Fibroblast of skin of scalp (primary cell): ENCODE measurements at places on chromosomes 4 and X.

DNA sequence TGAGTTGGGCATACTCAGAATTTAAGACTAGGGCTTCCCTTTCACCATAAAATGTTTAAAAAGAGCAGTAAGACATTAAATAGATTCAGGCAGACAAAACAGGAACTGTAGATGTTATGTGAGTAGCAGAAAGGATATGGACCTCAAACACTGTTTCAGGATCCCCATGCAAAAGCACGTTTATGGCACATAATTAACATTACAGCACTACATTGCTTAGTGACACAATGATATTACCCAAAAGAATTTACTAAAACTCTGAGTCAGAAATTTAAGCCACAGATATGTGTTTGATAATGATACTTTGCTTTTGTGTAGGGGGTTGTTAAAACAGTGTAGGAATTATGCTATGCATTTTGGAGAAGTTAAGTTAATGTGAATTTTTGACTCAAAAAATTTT lies 266.3 kb downstream of the PDGFC start:
- peak; percentile 82 for DNase-seq

DNA sequence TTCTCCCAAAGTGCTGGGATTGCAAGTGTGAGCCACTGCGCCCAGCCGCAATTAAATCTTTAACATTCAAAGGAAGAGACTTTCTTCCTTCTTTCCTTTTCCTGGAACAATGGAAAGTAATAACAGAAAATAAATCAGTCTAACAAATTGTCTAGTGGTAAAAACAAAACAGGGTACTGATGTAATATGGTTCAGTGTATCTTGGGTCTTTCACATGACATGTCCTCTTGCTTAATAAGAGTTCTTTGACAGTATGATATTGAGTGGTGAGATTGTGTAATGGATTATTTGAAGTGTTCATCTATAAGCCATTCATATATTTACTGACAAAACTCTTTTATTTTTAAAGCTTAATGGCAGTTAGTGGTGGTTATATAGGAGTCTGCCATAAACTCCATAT lies 256.6 kb downstream of the SPRY1 start:
- DNase-seq, result no peak

DNA sequence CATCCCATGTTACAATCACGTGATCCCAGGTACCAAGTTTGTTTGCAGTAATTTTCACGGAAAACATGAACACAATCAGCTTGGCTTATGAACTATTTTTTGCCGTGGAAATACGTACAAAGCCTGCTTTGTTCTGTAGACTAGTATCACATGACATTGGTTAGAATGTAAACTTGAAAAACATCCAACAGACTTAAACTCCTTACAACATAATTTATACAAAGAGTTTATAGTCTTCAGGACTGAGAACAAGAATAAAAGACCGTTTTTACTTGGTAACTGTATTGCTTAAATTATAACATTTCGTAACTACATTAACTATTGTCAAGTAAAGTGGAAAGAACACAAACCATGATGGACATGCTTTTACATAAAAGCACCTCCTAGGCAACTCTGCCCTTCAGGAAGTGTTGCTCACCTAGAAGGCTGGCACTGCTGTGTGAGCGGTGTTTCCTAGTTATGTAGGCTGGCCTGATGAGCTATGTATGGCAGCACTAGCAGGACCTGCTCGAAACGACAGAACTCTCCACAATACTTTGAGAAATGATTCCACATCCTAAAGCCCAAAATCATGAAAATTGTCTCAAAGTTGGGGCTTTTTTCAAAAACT lies 41.8 kb upstream of the WDR1 start:
- DNase-seq, result no peak

- DNase-seq, result no peak
Observed at GRCh38 chrX:46308110-46308509, 237.1 kb downstream of the ZNF674 start.

GRCh38 chr4:56818797-56819196 lies 2.7 kb downstream of the SPINK2 start:
- no peak for DNase-seq

GRCh38 chr4:86557526-86557925 lies 36.6 kb upstream of the PTPN13 start:
- DNase-seq, result peak; percentile 30

- no peak for DNase-seq
Observed at GRCh38 chr4:7747062-7747385, 192.6 kb downstream of the AFAP1 start.

DNA sequence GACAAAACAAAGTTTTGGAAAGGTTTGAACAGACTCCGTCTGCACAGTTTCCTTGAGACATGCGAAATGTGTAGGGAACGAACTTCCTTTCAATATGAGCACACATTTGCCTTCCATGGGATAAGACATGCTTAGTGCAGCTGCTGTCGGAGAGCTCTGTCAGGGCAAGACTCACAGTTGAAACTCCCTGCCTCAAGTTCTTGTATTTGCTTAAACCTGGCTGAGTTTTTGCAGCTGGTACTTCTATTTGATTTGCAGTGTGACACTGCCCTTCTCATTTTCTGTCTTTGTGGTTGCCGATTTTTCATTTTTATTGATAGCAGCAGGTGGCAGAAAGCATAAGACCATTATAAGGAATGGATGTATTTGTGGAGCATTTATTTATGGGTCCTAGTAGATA lies 18.2 kb upstream of the RHOH start:
- no peak for DNase-seq

- peak; percentile 94 for DNase-seq
Observed at GRCh38 chr4:109072595-109072994, 229.9 kb downstream of the COL25A1 start.

DNA sequence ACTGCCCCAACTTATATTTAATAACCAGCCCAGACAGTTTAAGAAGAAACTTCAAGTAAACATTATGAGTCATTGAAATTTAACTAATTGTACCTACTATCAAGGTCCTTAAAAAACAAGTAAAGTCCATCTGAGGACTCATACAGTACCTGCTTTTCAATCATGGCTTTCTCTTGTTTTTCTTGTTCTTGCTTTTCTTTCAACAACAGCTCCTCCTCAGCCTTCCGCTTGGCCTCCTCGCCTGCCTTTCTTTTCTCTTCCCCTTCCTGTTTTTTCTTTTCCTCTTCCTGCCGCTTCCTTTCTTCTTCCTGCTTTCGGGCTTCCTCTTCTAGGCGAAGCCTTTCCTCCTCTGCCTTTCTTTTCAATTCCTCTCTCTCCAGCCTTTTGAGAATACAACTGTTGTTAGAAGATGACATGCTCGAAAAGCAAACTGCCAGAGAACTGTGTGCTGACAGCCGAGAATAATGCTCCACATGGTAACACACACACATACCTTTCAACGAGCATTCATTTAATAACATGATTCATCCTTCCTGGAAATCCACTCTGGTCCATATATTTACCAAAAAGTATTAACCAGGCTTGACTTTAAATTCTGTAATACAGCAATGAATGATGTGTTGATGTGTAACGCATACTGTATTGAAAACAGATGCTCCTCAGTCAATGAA lies 25.2 kb upstream of the BCLAF3 start:
- DNase-seq, result peak; percentile 70

GRCh38 chr4:53274609-53275268 lies 91.1 kb downstream of the SCFD2 start:
- no peak for DNase-seq

DNA sequence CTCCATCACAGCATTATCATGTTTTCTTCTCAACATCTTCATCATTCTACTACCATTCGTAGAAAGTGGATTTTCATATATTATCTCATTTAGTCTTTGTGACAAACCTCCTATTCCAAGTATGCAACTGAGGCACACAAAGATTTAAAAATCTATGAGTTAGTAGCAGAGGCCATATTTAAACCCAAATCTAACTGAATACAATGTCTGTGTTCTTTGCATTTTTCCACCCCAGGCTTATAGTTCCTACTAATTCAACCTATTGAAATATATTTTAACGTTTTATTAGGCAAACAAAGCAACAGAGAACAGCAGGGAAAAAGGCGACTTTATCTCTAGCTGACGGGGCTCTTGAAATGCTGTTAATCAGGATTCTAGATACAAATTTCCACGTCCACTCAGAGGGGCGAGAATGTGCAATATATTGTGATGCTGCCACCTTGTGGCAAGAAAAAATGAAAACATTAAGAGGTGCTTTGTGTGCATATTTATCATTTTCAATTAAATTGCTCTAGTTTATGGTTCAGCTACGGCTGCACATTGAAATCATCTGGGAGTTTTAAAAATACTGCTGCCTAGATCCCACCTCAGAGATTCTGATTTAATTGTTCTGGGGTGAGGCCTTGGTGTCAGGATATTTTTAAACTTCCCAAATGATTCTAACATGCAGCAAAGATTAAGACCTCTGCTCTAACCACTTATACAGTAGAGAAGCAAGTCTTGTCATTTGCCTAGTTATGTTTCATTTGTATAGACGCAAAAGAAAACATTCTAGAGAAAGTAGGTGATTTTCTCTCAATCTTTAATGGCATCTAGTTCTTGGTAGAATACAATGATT lies 315.9 kb downstream of the MAPK10 start:
- DNase-seq, result peak; percentile 73

- DNase-seq, result peak; percentile 31
Observed at GRCh38 chr4:77190053-77190452, 33.0 kb downstream of the CCNG2 start.

GRCh38 chr4:124711471-124712371 lies 811 bp downstream of the ANKRD50 start:
- peak; percentile 71 for DNase-seq

DNA sequence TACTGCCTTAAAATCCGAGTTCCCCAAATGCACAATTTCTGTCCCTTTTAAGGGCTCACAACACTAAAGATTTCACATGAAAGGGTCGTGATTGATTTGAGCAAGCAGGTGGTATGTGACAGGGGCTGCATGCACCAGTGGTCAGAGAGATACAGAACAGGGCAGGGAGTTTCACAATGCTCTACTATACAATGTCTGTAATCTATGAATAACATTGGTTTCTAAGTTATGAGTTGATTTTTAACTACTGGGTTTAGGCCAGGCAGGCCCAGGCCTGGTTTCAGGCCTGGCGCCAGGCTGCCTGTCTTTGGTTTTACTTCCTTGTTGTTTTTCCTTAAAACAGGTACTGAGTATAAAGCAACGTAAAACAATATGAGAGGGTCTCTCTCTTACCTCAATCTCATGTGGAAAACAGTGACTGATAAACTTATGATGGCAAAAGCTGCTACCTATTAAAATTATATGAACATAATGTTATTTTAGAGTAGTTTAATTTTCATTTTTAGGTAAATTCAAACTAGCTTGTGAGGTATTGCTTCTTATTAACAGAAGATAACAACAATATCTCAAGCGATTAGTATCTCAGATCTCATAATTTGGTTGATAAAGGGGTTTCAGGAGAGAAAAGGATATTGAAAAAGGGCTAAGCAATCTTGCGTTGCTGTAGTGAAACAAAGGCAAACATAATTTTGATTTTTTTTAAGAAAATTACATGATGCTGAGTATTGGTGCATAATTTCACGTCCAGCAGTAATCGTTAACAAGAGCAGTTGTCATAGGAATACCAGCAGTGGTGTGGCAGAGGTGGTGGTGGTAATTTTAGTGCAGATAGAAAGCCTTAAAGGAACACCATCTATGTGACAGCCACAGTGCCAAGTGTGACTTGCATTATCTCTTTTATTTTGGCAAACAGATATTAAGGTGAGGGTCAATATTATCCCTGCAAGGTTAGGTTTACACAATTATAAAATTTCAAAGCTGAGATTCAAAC lies 944.4 kb upstream of the GRID2 start:
- no peak for DNase-seq

- DNase-seq, result no peak
Observed at GRCh38 chr4:103400405-103400804, 202.3 kb upstream of the CENPE start.

GRCh38 chrX:129933700-129934099 lies 27.7 kb downstream of the UTP14A start:
- DNase-seq, result no peak

- peak; percentile 64 for DNase-seq
Observed at GRCh38 chrX:16839219-16839851, 30.8 kb downstream of the RBBP7 start.

GRCh38 chr4:71453531-71453930 lies 114.7 kb downstream of the SLC4A4 start:
- no peak for DNase-seq

DNA sequence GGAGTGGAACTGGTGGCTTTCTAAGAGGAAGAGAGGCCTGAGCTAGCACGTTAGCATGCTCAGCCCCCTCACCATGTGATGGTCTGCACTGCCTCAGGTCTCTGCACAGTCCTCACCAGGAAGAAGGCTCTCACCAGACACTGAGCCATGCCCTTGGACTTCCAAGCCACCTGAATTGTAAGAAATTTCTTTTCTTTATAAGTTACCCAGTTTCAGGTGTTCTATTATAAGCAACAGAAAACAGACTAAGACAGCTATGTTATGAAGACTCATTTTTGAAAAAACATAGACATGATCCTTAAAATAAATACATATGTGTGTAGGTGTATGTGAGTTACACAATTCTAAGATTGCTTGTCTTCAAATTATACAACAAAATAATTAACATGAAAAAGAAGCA lies 74.7 kb downstream of the CEP44 start:
- DNase-seq, result no peak

DNA sequence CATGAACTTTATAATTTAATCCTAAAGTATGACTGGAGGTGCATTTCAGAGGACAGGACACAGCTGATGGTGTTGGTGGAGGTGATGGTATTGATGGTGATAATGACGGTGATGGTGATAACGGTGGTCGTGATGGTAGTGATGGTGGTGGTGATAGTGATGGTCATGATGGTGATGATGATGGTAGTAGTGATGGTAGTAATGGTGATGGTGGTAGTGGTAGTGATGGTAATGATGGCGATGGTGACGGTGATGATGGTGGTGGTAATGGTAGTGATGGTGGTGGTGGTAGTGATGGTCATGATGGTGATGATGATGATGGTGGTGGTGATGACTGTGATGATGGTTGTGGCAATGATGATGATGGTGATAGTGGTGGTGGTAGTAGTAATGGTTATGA lies 40.4 kb downstream of the SLC2A9 start:
- DNase-seq, result no peak

- peak; percentile 64 for DNase-seq
Observed at GRCh38 chr4:127732623-127733328, 2.6 kb downstream of the SLC25A31 start.

- no peak for DNase-seq
Observed at GRCh38 chrX:50769389-50770063, 44.5 kb downstream of the SHROOM4 start.

- no peak for DNase-seq
Observed at GRCh38 chrX:129540722-129541184, 694 bp downstream of the OCRL start.

GRCh38 chrX:64894454-64895038 lies 81.7 kb downstream of the ZC4H2 start:
- DNase-seq, result no peak

GRCh38 chr4:146525754-146526153 lies 4.0 kb upstream of the SLC10A7 start:
- no peak for DNase-seq

- no peak for DNase-seq
Observed at GRCh38 chrX:135347381-135348016, 38.2 kb downstream of the ETDC start.

DNA sequence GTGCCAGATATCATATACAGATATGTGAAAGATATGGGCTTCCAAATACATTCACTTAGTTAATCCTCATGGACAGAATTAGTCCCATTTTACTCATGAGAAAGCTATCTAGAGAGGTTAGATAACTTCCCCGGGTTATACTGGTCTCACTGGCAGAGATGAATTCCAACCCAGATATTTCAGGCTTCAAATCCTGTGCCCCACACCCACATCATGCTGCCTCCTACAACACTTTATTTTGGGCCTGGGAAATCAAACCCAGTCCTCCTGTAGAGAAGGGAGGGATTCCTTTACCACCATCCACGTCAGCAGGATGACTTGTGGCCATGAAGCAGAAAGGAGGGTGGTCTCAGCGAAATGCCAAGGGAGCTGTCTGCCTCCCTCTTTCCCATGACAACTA lies 113.8 kb downstream of the ATP10D start:
- DNase-seq, result peak; percentile 8
